ENCODE measurements at places on chromosomes 3 and 15.

GRCh38 chr3:150936693-150937092 lies 31.5 kb upstream of the MINDY4B start:
- DNase-seq = no peak

DNA sequence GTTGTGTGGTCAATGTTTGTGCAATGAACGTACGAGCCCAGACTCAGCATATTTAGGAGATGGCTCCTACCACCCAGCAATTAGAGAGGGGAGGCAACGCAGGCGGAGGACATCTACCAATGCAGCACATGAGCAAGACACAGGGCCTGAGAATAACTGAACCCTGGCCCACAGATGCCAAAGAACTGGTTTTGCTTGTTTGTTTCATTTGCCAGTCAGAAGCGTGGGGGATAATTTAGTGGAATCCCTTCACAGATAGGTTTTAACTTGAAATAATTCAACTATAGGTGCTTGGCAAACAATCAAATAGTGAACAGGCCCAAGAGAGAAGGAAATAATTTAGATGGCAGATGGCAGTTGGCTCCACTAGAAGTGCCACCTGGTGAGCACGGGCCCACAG lies 54.8 kb downstream of the LIPC start:
- no peak for DNase-seq

GRCh38 chr3:51622868-51623267 lies 48.2 kb upstream of the TEX264 start:
- DNase-seq = no peak

DNA sequence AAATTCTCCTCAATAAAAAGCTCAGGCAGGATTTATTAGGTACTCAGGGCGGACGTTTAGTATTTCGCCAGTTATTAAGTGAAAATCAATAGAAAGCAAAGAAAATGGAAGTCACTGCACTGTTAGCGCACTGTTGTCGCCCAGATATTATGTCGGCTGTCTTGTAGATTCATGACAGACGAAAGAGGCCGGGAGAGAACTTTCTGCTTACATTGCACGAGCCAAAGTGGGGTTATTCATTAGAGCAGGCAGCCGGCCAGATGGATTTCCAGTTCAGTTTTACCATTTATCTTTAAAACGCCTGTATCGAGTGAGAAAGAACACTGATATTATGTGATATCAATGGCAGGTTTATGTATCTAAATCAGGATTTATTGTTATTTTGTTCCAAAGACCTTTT lies 866.0 kb upstream of the NR2F2 start:
- no peak for DNase-seq

DNA sequence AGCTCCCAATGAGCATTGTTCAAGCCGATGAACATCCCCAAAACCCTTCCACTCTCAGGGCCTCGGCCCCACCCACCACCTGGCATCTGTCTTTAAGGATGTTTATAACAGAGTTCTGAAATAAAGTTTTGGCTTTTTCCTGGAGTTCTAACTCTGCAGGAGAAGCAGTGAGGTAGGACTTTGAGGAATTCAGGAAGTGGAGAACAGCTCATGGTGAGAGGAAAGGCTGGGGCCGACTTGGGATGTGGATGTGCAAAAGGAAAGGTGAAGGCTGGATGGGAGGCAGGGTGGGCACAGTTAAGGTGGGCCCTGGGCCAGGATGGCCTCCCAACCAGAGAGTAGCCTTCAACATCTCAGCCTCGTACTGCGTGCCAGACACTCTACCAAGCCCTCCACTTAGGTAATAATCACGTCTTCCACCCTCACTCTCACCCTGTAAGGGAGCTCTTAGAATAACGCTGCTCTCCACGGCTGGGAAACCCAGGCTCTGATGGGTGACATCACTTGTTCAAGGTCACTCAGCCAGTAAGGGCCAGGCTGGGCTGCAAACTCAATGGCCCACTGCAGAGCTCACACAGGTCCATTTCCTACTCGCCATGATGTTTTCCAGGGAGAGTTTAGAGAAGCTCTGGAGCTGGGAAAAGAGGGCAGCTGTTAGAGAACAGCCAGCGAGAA lies 28.5 kb downstream of the LIPC start:
- DNase-seq = no peak

GRCh38 chr3:117586161-117586560 lies 876.6 kb downstream of the TUSC7 start:
- DNase-seq = no peak

GRCh38 chr3:32873531-32874130 lies 55.8 kb downstream of the TRIM71 start:
- DNase-seq = no peak

- no peak for DNase-seq
Observed at GRCh38 chr3:116070061-116070460, 375.2 kb downstream of the LSAMP start.

DNA sequence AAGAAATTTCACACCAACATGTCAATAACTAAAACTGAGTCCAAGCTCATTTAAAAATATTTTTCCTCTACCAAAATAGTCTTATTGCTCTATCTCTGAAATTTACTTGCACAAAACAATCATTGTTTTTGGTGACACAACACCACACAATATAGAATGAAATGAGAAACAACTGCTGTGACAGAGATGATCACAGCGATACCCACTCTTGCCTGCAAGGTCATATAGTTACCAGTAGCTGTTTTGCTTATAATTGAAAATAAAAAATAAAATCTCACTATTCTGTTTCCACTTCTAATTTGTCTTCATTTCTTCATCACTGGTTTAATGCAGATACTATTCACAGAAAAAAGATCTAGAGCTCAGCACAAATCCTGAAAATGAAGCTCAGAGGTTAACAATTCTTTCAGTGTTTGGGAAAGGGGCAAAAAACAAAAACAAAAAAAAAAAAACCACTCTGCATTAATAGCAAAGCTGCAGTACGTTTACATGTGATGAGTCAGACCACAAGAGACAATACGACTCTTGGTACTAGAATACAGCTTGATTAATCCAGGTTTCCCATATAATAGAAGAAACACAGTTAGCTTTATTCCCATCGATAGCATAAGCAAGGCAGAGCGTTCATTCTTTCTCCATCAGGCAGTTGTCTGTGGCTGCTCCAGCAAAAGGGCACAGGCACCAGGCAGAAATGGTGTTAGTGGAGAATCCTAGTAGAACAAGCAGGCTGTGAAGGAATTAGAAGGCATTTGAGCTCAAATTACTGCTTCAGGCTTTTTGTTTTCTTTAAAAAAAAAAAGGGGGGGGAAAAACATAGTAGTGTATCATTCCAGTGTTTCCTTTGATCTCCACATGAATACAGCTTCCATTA lies 773 bp downstream of the ANKRD28 start:
- no peak for DNase-seq

DNA sequence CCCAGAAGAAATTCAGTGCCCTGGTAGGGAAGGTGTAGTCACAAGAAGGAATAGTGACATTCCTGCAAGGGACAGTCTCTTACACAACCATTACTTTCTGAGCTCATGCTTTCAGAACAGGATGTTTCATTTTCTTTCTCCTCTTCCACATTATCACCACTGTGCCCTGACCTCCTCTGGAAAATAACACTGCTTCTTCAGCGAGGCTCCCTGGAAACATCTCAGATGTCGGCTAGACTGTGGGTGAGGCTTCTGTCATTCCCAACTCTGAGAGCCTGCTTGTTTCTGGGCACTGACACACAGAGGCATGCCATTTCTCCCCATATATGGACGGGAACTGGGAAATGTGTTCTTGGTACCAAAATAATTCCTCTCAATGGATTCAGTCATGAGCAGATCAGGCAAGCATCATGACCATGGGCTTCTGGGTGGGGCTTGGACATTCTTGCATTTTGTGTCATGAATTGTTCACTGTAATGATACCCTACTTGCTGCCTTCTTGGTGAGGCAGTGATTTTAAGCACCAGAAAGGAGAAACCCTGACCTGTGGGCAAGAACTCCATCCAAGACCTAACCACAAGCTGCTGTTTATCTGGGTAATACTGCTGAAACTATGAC lies 14.3 kb upstream of the TNFAIP8L3 start:
- no peak for DNase-seq

DNA sequence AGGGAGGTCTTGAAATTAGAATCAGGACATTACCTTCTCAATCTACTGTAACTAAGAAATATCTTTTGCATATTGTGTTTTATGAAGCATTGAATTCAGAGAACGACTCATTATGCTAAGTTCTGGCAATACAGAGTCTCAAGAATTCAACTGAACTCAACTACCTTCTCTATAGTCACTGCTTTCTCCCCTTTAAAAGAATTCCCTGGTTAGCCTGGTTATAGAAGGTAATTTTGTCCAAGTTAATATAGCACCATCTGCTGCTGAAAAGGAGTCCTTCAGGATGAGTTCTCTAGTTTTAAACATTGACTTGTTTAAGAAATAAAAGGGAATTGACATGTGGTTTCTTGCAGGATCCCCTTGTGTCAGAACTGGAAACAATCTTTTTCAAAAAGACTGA lies 60.2 kb downstream of the IL16 start:
- no peak for DNase-seq

DNA sequence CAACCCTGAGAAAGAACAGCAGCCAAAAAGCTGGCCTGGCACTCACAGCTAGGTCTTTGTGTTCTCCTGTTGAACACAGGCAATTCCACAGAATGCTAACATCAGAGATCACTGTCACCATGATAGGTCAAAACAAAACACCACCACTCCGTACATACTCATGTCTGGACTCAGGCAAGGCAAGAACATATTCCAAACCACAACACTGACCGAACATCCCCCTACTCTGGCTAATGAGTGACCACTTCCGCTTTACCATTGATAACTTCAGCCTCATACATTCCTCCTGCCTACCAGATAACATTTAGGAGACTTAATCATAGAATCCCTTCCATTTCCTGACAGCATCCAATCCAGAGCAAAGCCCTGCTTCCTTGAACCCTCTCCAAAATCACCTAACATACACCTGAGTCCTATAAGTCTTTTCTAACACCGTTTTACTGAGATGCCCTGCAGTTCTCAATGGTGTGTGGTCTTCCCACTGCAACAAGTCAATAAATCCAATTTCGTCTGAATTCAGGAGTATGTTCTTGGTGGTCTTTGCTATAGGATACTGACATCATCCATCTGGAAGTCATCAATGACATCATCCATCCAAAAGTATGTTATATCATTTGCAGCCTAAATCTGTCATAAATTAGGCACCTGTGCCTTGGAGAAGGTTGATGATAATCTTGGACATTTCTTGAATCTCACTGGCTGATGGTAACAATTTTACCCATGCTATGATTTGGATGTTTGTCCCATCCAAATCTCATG lies 23.7 kb downstream of the RIOX2 start:
- no peak for DNase-seq

GRCh38 chr15:66278671-66279070 lies 14.7 kb upstream of the DIS3L start:
- DNase-seq = no peak

DNA sequence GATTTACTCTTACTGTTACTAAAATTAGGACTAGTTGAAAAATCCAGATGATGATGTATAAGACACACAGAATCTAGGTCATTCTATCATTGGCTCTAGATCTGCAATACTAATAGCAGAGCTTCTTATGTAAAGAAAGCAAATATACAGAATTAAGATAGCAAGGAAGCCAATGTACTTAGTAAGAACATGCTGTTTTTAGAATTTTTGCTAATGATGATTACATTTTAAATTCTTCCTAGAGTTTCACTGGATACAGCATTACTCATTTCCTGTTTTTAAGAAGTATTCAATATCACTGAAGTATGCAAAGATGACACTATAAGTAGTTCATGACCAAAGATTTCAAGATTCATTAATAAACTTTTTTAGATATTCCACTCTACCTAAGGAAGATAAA lies 60.7 kb downstream of the CFAP20DC start:
- DNase-seq = no peak

- DNase-seq = no peak
Observed at GRCh38 chr15:70236341-70237086, 138.8 kb upstream of the TLE3 start.

DNA sequence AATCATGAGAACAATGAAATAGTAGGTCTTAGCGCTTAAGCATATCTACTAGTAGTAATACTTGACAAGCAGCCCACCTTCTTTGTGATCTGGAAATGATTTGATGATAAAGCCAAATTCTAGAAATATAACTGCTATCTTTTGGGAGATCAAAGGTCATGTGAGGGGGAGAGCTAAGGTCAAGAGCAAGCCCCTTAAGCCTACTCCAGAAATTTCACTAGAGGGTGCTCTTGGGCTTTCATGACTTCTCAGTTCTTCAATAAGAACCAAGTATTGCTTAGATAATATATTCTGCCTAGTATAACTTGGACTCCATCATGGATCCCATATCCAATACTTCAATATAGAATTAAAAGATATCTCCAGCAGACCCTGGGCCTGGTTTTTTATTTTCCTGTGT lies 319.6 kb downstream of the ZBTB20 start:
- no peak for DNase-seq

GRCh38 chr3:101081999-101082398 lies 88.8 kb upstream of the ABI3BP start:
- no peak for DNase-seq

DNA sequence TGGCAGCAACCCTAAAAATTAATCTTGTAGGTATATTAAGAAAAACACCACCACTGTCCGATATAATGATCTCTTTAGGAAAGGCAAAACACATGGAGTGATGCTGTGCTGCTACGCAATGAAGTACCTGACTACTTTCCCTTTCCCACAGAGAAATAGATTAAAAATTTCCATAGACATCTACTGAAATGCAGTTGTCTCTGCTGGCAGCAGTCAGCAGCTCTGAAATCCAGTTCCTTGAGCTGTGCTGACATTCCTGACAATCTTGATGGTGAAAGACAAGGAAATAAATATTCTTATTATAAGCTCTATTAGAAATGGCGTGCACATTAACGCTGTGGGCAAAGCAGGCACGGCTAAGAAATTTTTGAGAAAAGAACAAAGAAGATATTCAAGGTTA lies 287.6 kb downstream of the IL5RA start:
- no peak for DNase-seq

GRCh38 chr3:197378985-197379718 lies 80.7 kb upstream of the DLG1 start:
- no peak for DNase-seq

GRCh38 chr3:144034715-144035290 lies 63.2 kb downstream of the DIPK2A start:
- no peak for DNase-seq

DNA sequence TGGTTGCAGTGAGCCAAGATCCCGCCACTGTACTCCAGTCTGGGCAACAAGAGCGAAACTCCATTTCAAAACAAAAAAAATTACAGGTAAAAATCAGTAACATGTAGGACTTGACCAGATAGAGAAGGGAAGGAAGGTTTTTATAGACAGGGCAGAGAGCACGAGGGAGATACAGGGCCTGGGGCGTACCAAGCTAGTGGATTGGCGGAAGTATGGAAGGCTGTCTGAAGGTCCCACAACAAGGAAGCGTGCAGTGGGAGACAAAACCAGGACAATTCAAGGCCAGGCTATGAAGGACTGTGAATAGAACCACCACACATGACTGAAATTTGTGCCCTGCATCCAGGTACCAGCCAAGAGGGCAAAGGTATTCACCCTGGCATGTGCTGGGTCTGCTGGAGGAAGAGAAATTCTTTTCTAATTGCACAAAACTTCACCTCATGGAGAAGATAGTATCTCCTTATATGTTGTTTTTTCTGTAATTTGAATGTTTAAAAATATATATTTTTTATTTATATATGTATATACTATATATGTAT lies 33.0 kb upstream of the BCL2A1 start:
- DNase-seq = no peak

Measured in esophagus muscularis mucosa (tissue), 4 donors.